Upper lobe of right lung (tissue), 1 donor: ENCODE measurements at places on chromosomes 7 and 10. TPM values are rescaled to one million over a fixed set of nuclear protein-coding genes. Genes with fewer than 3 reads are reported as not detected.
A peak's percentile ranks its signal among the peaks of the same experiment; 100 is the strongest.

DNA sequence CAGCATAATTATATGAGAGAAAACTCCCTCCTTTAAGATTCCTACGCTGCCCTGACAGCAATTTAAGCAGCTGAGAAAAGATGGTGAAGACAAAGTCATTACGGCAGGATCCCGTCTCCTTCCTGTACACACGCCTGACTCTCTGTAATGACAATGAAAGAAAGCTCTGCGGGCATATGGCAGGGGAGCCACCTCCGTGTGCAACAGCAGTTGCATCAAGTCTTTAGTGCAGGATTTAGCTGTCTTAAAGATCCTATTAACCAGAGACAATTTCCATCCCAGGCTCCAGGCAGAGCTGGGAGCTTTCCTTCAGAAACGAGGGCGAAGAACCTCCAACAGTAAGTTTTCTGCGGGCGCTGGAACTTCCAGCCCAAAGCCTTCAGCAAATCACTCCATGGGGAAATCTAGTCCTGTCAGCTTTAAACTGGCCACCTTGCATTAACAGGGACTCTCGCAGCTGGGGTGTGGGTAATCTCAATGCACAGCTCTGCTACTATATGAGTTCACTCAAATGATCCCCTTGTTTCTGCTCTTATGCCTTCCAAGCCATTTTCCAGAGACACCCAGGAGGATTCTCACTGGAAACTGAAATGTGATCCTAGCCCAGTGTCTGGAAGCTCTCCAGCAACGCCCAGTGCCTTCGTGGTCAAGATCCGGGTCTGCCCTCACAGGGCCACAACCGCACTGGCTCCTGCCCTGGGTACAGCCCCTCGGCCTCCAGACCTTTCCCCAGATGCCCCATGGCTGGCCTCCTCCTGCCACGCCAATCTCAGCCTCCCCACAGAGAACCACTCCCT, 74.9 kb downstream of the CTBP2 start:
- peak; percentile 39 for DNase-seq
- H3K27me3 ChIP-seq: no peaks in the 10 kb centered on the region
- H3K36me3 ChIP-seq: peaks cover 17% of the 10 kb centered on the region
- H3K4me3 ChIP-seq: no peak overlapping the region
- peak overlapping the region; percentile 17 for H3K27ac ChIP-seq

DNA sequence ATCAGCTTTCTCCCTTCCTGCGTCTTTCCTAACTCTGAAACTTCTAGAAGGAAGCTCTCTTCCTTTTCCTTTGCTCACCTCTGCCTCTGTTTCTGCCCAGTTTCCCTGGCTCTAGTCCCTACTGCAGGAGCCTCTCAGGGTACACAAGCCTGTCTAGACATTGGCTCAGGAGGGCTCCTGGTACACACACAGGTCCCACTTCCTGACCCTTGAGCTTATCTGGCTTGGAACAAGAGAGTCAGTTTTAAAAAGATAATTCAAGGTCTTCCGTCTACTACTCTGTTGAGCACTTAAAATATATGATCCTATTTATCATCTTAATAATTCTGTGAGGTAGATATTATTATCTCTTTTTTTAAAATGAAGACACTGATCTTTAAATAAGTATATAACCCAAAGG, 140.7 kb downstream of the RTKN2 start:
- no peaks in the 10 kb centered on the region for H3K36me3 ChIP-seq
- no peak for DNase-seq
- no peaks in the 10 kb centered on the region for H3K4me1 ChIP-seq
- H3K27ac ChIP-seq: no peak overlapping the region
- no peak overlapping the region for H3K4me3 ChIP-seq
- H3K27me3 ChIP-seq: no peaks in the 10 kb centered on the region

- no peaks in the 10 kb centered on the region for H3K4me1 ChIP-seq
- no peaks in the 10 kb centered on the region for H3K36me3 ChIP-seq
- H3K27ac ChIP-seq: no peak overlapping the region
- DNase-seq: no peak
- H3K27me3 ChIP-seq: no peaks in the 10 kb centered on the region
Observed at GRCh38 chr7:37181550-37181932, 267.1 kb downstream of the ELMO1 start.

DNA sequence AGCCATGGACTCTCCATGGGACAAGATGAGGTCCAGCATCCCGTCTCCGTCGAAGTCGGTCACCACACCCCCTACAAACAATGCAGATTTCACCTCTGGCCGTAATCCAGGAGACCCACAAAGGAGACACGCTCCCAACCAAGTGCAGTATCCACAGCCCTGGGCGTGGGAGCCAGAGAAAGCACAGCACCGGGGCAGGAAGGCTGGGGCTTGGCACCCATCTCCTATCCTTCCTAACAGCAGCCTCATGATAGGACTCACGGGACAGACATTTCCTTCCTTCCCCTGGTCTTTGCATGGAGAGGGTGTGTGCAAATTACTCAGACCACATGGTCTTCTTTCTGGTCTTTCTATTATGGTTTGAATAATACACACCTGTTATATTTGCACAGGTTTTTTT, 46.3 kb downstream of the GOLGA7B start:
- H3K27ac ChIP-seq: no peak overlapping the region
- DNase-seq: no peak
- H3K4me1 ChIP-seq: peaks cover 8% of the 10 kb centered on the region
- no peaks in the 10 kb centered on the region for H3K27me3 ChIP-seq
- no peak overlapping the region for H3K4me3 ChIP-seq
- no peaks in the 10 kb centered on the region for H3K36me3 ChIP-seq

GRCh38 chr7:15972862-15973275, 286.4 kb upstream of the MEOX2 start:
- no peaks in the 10 kb centered on the region for H3K4me1 ChIP-seq
- H3K27me3 ChIP-seq: no peaks in the 10 kb centered on the region
- no peak for DNase-seq
- no peak overlapping the region for H3K27ac ChIP-seq

- H3K36me3 ChIP-seq: no peaks in the 10 kb centered on the region
- no peak for DNase-seq
- no peak overlapping the region for H3K4me3 ChIP-seq
- H3K4me1 ChIP-seq: no peaks in the 10 kb centered on the region
- no peak overlapping the region for H3K27ac ChIP-seq
- H3K27me3 ChIP-seq: no peaks in the 10 kb centered on the region
Observed at GRCh38 chr7:20320322-20320721, 10.4 kb upstream of the ITGB8 start.

GRCh38 chr10:63553473-63553872, 32.3 kb downstream of the REEP3 start:
- no peak overlapping the region for H3K4me3 ChIP-seq
- DNase-seq: no peak
- no peaks in the 10 kb centered on the region for H3K27me3 ChIP-seq
- peaks cover 9% of the 10 kb centered on the region for H3K4me1 ChIP-seq
- no peak overlapping the region for H3K27ac ChIP-seq

- H3K4me3 ChIP-seq: no peak overlapping the region
- no peaks in the 10 kb centered on the region for H3K36me3 ChIP-seq
- no peak for DNase-seq
Observed at GRCh38 chr7:151890355-151891004, 13.6 kb upstream of the PRKAG2 start.

GRCh38 chr7:63043657-63044543, 954.7 kb upstream of the ZNF722 start:
- H3K36me3 ChIP-seq: no peaks in the 10 kb centered on the region
- H3K27ac ChIP-seq: no peak overlapping the region
- no peaks in the 10 kb centered on the region for H3K4me1 ChIP-seq
- DNase-seq: no peak
- no peaks in the 10 kb centered on the region for H3K27me3 ChIP-seq
- no peak overlapping the region for H3K4me3 ChIP-seq

DNA sequence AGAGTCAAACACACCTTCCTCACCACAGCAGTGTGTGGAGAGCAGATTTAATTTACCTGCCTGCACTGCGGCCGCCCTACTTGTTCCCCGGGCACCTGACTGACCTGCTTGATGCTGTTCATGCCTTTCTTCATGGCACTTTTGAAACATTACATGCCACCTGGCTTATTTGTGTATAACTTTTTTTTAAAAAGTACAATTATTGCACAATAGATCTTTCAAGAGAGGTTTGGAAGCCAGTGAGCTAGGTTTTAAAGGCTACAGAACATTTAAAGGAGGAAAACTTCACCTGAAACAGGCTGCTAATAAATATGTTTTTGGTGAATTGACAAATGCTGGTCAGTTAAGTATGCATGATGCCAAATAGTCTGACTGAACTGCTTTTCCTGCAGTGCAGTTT, 33.1 kb downstream of the SLC18A2 start:
- no peak overlapping the region for H3K27ac ChIP-seq
- no peaks in the 10 kb centered on the region for H3K4me1 ChIP-seq
- no peak for DNase-seq
- H3K36me3 ChIP-seq: no peaks in the 10 kb centered on the region

DNA sequence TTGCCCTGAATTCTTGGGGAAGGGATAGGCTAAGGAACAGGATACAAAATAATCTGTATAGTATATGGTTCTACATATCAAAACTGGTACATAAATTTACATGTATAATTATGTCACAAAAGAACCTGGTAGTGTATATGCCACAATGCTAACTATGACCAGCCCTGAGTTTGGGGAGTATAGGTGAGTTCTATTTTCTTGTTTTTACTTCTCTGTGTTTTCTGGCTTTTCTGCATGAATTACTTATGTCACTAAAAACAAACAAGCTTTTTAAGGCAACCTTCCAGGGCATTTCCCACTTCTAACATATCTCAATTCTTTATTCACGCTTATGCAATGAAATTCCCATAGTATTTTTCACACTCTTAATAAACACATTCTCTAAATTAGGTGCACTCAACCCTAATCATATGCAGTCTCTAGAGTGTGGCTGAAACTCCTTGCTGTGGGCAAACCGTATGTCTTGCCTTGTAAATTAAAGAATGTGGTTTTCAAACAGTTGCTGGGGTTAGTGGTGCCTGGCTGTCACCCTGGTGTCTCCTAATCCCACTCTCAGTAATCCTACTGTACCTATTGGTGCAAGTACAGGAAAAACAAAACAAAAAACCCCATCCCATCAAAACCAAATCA, 14.0 kb upstream of the INSIG1 start:
- H3K4me1 ChIP-seq: no peaks in the 10 kb centered on the region
- H3K4me3 ChIP-seq: no peak overlapping the region
- H3K27me3 ChIP-seq: peaks cover 8% of the 10 kb centered on the region
- H3K27ac ChIP-seq: no peak overlapping the region
- no peak for DNase-seq

GRCh38 chr7:151088856-151089699, 2.8 kb downstream of the AGAP3 start:
- peaks cover 53% of the 10 kb centered on the region for H3K4me1 ChIP-seq
- peak overlapping the region; percentile 84 for H3K27ac ChIP-seq

DNA sequence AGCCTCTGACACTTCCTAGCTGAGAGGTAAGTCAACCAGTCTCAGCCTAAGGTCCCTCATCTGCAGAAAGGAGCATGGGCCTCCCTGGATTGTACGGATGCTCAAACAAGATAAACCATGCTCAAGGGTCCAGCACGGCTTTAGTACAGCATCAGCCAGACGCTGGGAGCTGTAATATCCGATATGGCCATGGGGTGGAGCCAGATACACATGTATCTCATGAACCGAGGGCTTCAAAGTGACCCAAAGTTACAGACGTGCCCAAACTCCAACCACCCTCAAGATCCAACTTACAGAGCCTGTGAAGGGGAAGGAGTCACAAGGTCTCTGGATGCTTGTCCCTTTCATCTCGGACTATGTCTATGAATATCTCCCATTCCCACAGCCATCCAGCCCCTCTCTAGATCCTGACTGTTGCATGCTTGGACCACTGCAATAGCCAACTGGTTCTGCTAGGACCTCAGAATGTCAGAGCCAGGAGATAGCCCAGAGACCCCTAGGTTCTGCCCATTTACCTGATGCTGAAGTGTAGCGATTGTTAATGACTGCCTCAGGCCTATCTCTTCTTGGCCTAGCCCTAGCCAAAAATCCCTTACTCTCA, 142.4 kb downstream of the SH3PXD2A start:
- DNase-seq: no peak
- H3K36me3 ChIP-seq: no peaks in the 10 kb centered on the region
- H3K27ac ChIP-seq: no peak overlapping the region
- no peak overlapping the region for H3K4me3 ChIP-seq

Gene ERVW-1
- not detected for total RNA-seq

Gene EBF3
- 0.20 TPM for total RNA-seq

Gene OR2A25
- not detected for total RNA-seq

Gene TMEM139
- total RNA-seq: 25.1 TPM
